ENCODE measurements at places on chromosomes 4 and X.

GRCh38 chr4:127469959-127470809, 162.6 kb upstream of the INTU start:
- no peak for DNase-seq

GRCh38 chr4:101020956-101021355, 326.4 kb downstream of the PPP3CA start:
- peak; percentile 70 for DNase-seq

- DNase-seq = peak; percentile 39
These were observed 584.2 kb upstream of the FTHL17 start for GRCh38 chrX:31656013-31656412.

DNA sequence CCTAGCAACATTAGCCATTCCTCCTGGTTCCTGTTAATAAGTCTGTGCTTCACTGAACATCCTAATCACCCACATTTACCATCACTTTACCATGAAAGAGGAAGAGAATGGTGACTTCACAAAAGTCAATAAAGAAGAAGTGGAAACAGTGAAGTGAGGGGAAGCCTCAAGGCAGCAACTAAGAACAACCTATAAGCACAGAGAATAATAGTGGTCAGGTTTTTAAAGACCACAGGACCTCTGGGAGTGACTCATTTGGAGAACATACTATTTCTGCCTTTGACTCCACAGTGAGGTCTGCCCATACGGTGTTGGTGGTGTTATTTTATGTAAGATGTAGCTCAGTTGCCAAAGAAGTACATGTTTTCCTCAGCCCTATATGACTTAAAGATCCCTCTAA, 86.0 kb upstream of the TET2 start:
- peak; percentile 40 for DNase-seq

DNA sequence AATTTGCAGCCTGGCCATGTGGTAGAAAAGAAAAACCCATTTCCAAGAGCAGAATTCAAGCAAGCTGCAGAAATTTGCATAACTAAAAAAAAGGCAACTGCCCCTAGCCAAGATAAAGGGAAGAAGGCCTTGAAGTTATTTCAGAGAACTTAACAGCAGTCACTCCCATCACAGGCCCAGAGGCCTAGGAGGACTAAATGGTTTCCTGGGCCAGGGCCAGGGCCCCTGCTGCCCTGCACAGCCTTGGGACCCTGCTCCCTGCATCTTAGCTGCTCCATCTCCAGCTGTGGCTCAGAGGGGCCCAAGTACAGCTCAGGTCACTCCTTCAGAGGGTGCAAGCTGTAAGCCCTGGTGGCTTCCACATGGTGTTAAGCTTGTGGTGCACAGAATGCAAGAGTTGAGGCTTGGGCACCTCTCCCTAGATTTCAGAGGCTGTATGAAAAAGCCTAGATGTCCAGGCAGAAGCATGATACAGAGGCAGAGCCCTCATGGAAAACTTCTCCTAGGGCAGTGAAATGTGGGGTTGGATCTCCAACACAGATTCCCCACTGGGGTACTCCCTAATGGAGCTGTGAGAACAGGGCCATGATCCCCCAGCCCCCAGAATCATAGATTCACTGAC, 6.7 kb upstream of the MID2 start:
- DNase-seq = no peak

DNA sequence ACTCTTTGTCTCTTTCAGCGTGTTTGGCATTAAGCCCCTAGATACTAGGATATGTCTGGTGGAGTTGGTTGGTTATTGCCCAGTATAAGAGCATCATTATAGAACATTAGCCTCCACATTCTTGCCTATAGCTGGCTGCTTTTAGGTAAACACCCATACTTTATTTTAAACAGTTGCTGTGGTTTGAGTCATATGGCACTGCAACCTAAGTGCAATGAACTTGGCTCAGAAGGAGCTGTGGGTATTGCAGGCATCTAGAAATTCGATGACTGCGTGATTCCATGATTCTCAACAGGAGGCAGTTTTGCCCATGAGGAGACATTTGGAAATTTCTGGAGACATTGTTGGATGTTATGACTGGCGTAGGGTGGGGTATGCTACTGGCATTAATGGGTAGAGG, 49.5 kb downstream of the DCLK2 start:
- DNase-seq = no peak

DNA sequence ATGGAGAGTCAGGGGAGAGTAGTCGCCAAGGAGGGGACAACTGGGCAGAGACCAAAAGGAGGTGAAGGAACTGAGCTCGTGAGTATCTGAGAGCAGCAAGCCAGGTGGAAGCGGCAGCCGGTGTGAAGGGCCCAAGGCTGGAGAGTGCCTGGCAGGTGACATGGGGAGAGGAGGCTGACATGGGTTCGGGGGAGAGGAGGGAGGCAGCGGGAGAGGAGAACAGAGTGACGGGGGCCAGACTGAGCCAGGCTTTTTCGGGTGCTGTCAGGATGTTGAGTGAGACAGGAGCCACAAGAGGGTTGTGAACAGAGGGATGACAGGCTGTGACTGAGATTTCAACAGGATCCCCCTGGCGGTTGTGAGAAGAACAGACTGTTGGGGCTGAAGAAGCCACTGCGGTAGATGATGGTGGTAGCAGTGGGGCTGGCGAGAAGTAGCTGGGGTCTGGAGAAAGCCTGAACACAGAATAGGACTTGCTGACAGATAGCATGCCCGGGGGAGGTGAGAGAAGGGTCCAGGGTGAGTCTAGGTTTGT, 5.7 kb downstream of the ELK1 start:
- peak; percentile 63 for DNase-seq

DNA sequence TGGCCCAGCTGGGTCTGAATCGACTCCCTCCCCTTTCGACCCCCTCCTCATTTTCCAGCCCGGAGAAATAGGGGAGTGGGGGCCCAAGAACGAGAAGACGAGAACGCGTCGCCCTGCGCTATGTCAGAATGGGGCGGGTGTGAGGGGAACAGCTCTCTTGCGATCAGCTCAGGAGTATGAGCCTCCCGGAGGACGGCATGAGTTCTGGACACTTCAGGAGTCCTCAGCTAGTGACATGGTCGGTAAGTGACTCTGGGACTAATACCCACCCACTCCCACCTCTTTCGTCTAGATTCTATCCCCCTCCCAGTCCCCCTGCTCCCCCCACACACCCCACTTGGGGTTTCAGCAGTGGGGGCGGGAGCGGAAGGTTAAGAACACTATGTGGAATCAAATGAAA, 944 bp downstream of the KLF8 start:
- DNase-seq = peak; percentile 2

DNA sequence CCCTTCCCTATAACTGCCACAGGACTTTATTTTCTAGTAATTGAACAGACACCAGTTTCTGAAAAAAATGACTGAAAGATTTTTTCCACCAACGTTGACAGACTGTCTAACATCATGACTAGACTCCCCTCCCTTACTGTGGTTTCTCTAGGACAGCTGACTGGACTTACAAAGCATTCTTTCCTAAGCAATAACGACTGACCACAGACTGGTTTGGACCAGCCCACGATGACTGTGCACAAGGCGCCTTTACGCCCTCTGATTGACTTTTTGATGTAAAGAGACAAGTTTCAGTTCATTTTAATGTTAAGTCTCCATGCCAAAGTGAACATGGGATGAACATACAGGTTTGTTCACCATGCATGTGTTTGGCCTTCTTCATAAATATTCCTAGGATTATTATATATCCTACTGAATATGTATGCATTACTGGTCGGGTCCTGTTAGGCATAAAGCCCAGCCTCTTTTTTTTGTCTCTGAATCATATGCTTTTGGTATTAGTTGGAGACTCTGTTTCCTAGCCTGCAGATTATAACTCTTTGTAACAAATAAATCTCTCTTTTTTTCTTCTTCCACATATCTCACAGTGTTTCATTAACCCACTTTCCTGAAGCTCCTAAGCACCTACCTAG, 50.5 kb upstream of the UGT2B4 start:
- no peak for DNase-seq

DNA sequence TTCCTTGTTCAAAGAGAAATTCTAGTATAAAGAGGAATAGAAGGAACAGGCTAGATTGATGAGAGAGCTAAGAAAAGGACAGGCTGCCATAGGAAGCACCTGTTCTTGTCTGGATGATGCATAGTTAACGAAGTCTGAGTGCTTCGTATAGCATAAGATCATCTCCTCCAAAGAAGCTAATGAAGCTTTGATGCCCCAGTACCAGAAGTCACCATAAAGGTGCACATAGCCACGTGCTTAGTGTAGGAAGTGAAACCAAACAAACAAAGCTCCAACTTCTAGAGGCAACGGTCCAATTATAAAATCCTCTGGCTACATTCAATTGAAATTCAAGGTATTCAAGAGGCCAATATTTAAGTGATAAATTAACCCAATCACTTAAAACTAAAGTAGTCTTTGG, 31.0 kb downstream of the AFAP1 start:
- no peak for DNase-seq

DNA sequence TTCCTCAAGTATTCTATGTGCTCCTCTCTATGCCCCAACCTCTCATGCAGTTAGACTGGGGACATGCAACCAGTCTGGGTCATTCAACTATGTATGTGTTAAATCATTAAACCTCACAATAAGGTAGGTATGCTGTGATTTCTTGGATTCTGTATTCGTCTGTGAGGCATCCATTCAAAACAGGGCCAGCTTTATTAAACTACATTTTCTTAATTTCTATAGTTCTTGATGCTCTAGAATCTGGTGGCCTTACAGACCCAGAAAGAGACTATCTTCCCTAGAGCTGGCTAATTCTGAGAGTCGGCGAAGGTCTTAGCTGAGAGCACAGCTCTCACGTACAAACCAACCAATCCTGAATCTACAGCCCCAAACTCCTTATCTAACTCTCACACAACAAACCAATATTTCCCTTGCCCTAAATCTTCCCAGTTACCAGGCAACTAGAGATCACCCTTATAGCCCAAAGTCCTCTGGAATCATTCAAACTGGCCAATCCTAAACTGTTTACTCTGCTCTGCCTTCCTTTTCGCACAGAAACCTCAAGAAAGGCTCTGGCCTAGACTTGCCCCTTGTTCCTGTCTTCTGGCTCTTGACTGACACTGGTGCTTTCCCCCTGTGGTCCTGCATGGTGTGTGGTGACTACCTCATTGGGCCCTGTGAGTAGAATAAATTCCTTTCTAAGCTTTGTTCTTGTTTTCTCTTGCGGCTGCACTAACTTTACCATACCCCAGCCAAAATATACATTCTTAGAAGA, 203.5 kb upstream of the TET2 start:
- no peak for DNase-seq

DNA sequence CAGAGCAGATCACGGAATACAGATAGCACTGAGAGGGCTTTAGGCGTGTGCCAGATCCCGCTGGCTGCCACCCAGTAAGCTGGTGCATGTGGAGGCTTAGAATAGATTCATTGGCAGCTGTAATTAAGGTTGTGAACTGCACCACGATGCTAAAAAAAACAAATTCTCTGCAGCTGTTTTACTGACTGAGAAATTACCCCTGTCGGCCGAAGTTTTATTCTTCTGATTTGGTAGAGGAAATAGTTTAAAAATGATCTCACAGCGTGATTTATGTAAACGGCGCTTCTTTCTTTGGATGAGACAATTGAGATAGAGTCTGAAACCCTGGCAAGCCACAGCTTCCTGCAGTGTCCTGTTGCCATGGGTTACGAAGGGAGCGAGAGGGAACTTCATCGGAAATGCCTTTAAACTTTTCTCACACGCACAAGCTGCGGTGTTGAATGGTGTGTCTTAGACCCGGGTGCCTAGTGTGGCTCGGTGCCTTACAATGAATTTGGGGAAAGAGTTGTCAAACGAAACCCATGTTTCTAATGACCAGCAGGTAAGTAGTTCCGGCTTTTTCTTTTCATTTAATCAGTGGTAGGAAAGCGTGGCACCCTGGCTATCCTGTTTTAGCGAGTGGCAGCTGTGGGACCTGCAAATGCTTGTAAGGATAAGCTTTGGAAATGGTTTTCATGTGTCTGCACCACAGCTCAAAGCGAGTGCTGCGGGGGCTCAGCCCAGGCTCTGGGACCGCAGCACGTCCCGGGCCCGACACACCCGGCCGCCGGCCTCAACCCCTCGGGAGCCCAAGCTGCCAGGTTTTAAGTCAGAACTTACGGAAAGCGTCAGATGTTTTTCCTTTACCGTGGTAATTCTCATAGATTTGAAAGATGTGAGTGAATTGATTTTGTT, 71.7 kb upstream of the HGFAC start:
- DNase-seq = peak; percentile 88

DNA sequence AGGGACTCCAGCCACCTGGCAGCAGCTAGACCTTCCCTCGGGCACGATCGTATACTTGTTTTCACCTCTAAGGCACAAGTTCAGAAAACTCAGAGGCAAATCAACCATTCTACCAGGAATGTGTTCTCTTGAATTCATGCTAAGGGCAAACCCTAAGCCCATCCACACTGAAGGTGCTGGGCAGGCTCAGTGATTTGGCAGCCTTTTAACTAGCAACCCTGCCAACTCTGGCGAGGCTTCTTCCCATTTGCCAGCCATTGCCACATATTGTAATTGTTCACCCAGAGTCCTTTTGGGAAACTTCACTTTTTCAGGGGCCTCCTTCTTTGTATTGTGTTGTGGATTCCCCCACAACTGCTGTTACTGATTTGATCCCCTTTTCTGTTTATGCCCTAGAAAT, 298.6 kb upstream of the LDB2 start:
- DNase-seq = no peak

GRCh38 chr4:89172865-89173264, 61.5 kb downstream of the TIGD2 start:
- DNase-seq = no peak

GRCh38 chrX:119605464-119606279, 552 bp downstream of the NKRF start:
- peak; percentile 11 for DNase-seq

DNA sequence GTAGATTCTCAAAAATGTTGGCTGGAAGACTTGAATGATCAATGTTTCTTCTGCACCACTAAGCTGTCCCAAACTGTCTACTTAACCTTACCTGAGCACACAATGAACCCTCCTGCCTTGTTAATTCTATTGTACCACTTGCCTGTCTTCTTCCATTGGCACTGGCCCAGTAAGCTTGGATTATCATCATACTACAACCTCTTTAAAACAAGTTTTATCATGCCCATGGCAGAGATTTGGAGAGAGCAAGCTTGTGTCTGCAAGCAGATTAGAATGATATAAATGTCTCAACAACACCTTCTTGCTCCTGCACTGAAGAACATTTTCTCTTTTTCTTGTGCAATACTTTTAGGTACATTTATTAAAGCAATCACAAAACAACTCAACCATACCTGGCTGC, 74.0 kb upstream of the VMA21 start:
- DNase-seq = no peak

DNA sequence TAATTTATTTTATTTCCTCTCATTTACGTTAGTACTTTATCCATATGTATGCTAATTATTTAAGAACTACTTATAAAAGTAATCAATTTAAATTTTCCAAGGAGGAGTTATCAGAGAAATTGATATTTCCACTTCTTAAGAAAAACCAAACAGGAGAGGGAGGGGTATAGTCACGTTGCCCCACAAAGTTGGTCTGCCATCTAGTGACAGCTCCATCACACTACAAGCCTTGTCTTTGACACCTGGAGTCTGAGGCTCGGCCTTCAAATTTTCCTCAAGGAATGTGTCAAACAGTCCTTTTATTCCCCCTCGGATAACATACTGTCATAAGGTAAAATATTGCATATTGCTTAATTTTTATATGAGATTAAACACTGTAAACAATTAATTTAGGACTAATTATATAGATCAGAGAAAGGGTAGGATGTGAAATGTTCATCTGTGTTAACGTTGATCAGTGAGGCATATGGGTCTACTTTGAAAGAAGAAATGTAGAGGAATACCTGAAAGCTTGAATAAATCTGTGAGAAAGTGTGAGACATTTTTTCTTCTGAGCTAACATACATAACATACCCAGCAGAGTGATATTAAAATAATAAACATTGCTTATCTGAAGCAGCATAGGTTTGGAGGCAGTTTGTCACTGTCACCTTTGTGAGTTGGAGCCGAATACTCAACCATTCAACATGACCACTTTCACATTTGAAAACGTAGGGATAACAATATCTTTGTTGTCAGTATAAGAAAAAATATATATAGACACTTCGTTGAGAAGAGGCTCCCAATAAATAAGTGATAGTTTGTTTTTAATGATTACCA, 114.4 kb downstream of the GLRA3 start:
- DNase-seq = peak; percentile 60
